ENCODE measurements at places on chromosomes 5 and 9.

GRCh38 chr5:95937607-95938152 lies 24.0 kb downstream of the ELL2 start:
- DNase-seq, result no peak

DNA sequence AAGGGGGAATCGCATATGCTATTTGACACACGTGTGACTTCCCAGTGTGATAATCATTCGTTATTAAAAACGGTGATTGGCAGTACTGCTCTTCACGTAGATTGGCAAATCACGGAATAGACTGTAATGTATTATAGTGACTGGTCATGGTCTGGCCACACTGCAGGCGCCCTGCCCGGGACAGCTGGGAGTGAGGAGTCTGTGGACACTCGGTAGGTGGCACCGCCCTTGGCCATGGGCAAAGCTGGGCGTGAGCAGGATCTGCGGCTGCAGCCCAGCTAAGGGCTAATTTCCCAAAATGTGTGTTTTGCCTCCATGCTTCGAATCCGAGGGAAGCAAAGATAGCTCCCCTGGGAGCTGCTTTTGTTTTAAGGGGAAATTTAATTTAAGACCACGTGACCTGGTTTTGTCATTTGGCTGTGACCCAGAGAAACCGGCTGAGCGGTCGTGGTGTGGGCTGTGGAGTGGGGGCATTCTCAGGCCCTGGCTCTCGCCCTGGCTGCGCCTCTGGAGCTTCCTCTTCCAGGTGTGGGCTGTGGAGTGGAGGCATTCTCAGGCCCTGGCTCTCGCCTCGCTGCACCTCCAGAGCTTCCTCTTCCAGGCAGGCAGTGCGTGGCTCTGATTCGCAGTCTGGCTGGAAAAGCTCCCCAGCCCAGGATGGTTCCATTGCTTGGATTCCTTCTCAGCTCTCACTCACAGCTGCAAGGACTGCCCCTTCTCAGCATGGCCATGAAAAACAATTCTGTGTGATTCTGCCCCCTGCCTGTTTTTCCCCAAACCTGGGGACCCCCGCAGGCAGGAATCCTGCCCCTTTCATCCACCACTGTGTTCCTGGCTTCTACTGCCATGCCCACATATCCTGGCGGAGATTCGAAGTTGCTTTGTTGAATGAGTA lies 131.1 kb downstream of the OLFM1 start:
- no peak for DNase-seq

GRCh38 chr9:115941561-115942315 lies 211.9 kb upstream of the PAPPA start:
- DNase-seq, result no peak

DNA sequence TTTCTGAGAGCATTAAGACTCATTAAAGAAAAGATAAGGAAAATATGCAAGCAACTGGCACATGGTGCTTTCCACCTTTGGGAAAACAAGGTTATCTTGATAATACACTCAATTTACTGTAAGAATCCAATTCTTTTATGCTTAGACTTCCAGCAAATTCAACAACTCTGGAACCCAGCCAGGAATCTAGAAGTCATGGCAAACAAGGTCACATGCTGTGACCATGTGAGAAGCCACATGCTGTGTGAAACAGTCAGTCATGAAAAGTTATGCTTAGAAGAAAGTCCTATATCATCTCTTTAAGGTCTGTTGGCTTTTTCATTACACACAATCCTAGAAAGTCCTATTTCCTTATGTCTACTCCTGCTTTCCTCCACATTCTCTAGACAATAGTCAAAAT lies 581.8 kb upstream of the C9orf72 start:
- no peak for DNase-seq

Data from LNCaP clone FGC (cell line).